Thyroid gland (tissue), 4 donors: ENCODE measurements at places on chromosomes 7 and 10. TPM values are rescaled to one million over a fixed set of nuclear protein-coding genes. Genes with fewer than 3 reads are reported as not detected.
A peak's percentile ranks its signal among the peaks of the same experiment; 100 is the strongest.

- DNase-seq: no peak
Observed at GRCh38 chr10:1102831-1103230, 46.6 kb downstream of the WDR37 start.

DNA sequence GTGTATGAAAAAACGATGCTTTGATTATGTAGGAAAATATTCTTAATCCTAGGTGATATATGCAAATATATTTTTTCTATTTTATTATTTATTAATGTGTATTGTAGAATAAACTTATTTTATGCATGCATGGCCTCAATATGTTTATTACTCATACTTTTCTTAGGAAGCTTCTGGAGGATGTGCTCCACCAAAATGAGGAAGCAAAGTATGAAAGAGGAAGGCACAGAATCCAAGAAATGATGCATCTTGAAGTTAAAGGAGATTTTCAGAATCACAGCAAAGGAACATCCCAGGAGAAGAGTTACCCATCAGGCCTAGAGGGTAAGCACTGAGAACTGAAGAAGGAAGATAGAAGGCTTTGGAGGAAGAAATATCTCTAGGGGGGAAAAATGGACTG lies 35.0 kb upstream of the MRPS16 start:
- DNase-seq: no peak

- DNase-seq: no peak
Observed at GRCh38 chr7:34060196-34060947, 155.0 kb downstream of the BMPER start.

The CHAT gene
- total RNA-seq: not detected

The GPR146 gene
- 49.4 TPM for total RNA-seq

DNA sequence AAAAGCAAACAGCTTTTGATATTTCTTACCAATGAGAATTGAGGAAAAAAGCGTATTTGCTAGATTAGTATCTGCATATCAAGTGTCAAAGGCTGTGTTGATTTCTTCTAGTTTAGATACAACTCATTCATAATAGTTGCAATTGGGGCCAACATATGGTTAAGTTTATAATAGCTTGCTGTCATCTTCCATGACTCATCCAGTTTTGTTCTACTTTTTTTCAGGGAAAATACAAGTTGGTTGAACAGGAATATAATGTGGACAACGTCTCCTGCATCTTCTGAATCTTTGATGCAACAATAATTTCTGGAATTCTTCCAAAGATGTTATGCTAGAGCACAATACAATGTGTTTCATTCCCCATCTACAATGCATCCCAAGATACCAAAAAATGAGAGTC lies 182.0 kb downstream of the THSD7A start:
- no peak for DNase-seq

GRCh38 chr10:93566435-93567276 lies at the start of gene FFAR4:
TSS of gene FFAR4 (plus strand) at chr10:93566665. CDS start at chr10:93566721, 56 bp downstream.
- peak; percentile 4 for DNase-seq

- DNase-seq: no peak
Observed at GRCh38 chr7:72405418-72405817, 6.7 kb downstream of the CALN1 start.

DNA sequence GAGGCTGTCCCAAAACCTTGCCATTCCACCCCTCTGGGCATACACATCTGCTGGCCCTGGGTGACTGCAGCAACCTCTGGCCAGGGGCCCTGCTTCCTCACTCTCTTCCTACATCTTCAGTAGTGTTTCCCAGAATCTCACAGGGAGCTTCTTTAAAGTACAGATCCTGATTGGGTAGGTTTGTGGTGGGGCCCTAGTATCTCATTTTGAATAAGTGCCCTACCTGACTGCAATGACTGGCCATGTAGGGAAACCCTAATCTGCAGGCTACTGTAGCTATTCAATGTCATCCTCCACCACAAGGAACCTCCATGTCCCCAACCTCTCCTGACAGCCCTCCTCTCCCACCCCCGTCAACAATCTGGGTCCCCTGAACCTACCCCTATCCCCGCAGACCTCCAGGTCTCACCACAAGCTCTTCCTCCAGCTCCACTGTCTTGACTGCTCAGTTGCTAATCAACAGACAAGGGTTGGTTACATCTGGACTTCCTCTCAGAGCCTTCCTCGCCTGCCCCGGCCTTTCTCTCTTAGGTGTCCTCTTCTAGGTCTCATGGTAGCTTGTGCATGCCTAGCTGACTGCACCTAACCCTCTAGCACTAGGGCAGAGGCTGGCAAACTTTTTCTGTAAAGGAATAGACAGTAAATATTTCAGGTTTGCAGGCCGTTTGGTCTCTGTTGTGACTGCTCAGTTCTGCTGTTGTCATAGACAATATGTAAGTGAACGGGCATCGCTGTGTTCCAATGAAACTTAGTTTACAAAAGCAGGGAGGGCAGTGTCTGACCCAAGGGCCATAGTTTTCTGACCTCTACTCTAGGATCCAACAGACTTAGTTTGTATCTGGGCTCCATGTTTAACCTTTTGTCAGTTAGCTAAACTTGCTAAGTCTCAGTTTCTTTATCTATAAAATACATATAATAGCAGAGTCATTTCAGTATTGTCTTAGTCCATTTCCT lies 121.1 kb downstream of the AOAH start:
- no peak for DNase-seq

The AKR1C8 gene
- total RNA-seq: not detected

The CHST15 gene
- 104 TPM for total RNA-seq
